CD4-positive, alpha-beta T cell (primary cell): ENCODE measurements at places on chromosomes 7 and 10.
A peak's percentile ranks its signal among the peaks of the same experiment; 100 is the strongest.

- H3K4me3 ChIP-seq = no peak overlapping the region
- peaks cover 19% of the 10 kb centered on the region for H3K4me1 ChIP-seq
- peaks cover 61% of the 10 kb centered on the region for H3K27me3 ChIP-seq
- H3K27ac ChIP-seq = no peak overlapping the region
- no peak for DNase-seq
Measured at GRCh38 chr10:28681928-28682750, 4.8 kb downstream of the BAMBI start.

DNA sequence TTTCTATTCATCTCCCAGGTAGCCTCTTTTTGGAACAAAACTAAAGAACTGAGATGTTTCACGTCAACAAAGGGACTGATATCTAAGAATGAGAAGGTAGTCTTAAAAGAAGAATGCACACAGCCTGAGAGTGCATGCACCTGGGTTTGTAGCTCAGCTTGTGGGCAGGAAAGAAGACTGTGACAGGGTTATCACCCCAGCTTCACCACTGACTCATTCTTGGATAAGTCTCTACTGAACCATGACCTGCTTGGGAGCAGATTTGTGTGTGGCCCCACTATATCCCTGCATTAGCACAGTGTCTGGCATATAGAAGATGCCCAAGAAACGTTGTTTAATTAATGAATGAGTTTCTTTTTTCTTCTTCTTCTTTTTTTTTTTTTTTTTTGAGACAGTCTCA, 187.5 kb downstream of the GPAM start:
- H3K4me1 ChIP-seq = no peaks in the 10 kb centered on the region
- no peak overlapping the region for H3K4me3 ChIP-seq
- no peaks in the 10 kb centered on the region for H3K27me3 ChIP-seq
- no peak overlapping the region for H3K27ac ChIP-seq
- no peak for DNase-seq
- H3K36me3 ChIP-seq = no peaks in the 10 kb centered on the region

DNA sequence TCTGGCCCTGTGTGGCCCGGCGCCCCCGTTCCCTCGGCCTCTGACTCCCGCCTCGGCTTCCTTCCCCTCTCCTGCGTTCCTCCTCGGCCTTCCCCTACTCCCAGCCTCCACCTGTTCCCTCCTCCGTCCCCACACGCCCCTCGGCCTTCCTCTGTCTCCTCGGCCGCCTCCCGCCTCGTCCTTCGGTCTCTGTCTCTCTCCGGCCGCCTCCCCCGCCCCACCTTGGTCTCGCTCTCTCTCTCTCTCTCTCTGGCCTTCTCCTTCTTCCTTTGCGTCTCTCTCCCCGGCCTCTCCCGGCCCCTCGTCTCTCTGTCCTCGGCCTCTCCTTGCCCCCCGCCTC, 588 bp downstream of the GET4 start:
- H3K4me3 ChIP-seq = peak overlapping the region; percentile 91
- peak overlapping the region; percentile 67 for H3K27ac ChIP-seq
- no peaks in the 10 kb centered on the region for H3K27me3 ChIP-seq
- H3K4me1 ChIP-seq = peaks cover 54% of the 10 kb centered on the region

DNA sequence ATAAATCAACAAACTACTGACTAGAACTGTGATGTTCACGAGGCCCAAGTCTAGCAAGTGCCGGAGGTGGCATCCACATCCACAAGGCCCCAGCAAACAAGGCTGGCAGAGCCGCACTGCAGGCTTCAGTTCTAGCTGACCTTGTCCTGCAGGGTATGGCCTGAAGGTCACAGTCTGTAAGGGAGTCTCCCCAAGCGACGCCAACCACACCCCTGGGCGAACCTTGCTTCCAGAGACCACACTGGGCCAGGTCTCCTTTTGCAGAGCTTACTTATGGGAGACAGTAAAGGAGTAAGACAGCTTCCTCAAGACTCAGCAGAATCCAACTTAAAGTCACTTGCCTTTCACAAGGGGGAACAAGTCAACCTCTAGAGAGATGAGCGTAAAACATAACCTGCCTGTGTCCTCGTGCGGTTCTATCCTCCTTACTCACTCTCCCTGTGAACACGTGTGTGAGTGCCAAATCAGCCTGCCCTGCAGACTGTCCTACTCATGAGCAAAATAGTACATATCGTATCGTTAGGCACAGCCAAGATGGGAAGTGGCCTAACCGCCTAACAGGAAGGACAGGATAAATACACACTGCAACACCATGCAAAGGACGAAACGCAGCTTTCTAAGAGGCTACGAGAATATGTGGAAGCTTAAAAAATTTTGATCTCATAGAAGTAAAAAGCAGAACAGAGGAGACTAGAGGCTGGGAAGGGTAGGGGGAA, 22.7 kb downstream of the FAM53B start:
- peaks cover 15% of the 10 kb centered on the region for H3K36me3 ChIP-seq
- DNase-seq = no peak
- H3K27me3 ChIP-seq = no peaks in the 10 kb centered on the region
- H3K4me3 ChIP-seq = no peak overlapping the region
- peak overlapping the region; percentile 44 for H3K27ac ChIP-seq

DNA sequence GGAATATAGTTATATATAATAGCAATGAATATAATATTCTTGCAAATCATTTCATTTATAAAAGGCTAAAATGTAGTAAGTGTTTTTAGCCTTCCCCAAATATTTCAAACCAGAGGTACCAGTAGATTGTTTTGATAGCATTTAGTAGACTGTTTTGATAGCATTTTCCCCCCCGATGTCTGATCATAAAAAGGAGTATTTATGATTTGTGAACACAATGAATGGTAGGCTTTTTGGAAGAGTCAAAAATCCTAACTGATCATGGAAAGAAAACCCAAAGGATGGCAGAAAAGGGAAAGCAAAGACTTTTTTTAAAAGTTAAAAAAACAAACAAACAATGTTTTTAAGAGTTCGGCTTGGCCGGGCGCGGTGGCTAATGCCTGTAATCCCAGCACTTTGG, 152.5 kb downstream of the PIP4K2A start:
- peaks cover 71% of the 10 kb centered on the region for H3K36me3 ChIP-seq
- H3K27me3 ChIP-seq = no peaks in the 10 kb centered on the region
- no peak overlapping the region for H3K4me3 ChIP-seq
- DNase-seq = no peak
- H3K27ac ChIP-seq = no peak overlapping the region

GRCh38 chr7:77867537-77867865, 68.9 kb downstream of the PHTF2 start:
- no peak overlapping the region for H3K4me3 ChIP-seq
- no peaks in the 10 kb centered on the region for H3K27me3 ChIP-seq
- peaks cover 3% of the 10 kb centered on the region for H3K36me3 ChIP-seq

- no peak overlapping the region for H3K27ac ChIP-seq
- no peaks in the 10 kb centered on the region for H3K36me3 ChIP-seq
- no peak for DNase-seq
- peak overlapping the region; percentile 41 for H3K4me3 ChIP-seq
Measured at GRCh38 chr10:102240467-102241031, 763 bp downstream of the PITX3 start.

DNA sequence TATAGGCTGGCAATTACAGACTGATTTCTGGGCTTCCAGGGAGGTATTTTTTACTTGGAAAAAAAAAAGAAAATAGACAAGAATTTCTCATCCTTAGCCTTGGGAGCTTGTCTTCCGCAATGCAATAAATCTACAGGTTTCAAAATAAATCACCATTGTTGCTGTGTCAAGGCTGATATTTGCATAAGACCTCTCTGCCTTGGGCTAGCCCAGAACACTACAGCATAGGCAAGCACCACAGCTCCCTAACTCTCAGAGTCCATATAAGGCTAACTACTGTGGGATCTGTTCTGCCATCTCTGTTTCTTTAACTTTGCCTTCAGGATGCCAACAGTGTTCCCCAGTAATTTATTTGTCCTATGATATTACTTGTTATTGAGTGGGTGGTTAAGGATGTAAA, 64.4 kb downstream of the ZWINT start:
- DNase-seq = no peak
- H3K4me3 ChIP-seq = no peak overlapping the region
- H3K4me1 ChIP-seq = no peaks in the 10 kb centered on the region
- no peak overlapping the region for H3K27ac ChIP-seq
- H3K27me3 ChIP-seq = no peaks in the 10 kb centered on the region

- H3K27me3 ChIP-seq = no peaks in the 10 kb centered on the region
- no peak for DNase-seq
- H3K4me1 ChIP-seq = no peaks in the 10 kb centered on the region
- no peaks in the 10 kb centered on the region for H3K36me3 ChIP-seq
- no peak overlapping the region for H3K4me3 ChIP-seq
- H3K27ac ChIP-seq = no peak overlapping the region
Measured at GRCh38 chr10:51986516-51986915, 287.1 kb upstream of the CSTF2T start.

DNA sequence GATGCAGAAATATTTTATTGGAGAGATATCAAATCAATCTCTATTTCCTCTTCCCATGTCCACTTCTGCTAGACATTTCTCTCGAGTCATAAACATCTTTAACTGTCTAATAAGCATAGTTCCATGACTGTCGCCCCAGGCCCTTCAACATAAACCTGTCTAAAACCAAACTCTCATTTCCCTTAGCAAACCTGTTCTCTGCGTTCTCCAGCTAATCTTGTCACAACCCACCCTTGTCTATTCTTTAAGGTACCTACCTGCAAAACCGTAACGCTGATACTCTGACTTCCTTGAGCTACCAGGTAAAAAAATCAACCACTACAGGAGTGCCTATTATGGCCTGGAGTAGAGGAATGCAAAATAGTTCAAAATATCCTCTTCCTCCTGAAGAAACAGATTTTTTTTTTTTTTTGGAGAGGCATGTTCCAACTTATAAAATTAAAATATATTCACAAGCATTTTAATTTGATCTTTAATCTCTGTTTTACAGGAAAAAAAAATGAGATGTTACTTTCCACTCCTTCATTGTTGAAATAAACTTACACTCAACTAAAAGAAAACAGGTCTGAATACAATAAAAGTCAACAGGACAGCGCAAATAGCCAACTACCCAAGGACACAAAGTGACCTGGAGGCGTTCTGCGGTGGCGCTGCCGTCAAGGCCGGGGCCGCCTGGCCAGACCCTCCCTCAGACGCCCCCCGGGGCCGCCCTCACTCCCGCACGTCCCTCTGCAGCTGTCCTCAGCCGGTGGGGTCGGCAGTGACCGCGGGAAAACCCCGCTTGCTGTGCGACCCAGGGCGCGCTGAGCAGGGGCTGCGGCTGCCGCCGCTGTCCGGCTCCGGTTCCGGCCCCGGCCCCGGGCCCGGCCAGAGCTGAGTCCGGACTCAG, 765 bp downstream of the SLC25A40 start:
- H3K4me3 ChIP-seq = peak overlapping the region; percentile 97
- no peaks in the 10 kb centered on the region for H3K27me3 ChIP-seq
- peak overlapping the region; percentile 50 for H3K27ac ChIP-seq
- H3K36me3 ChIP-seq = peaks cover 14% of the 10 kb centered on the region

GRCh38 chr10:119253433-119254174, 46.2 kb downstream of the GRK5 start:
- no peaks in the 10 kb centered on the region for H3K4me1 ChIP-seq
- H3K27me3 ChIP-seq = no peaks in the 10 kb centered on the region
- no peak for DNase-seq
- H3K27ac ChIP-seq = no peak overlapping the region
- H3K36me3 ChIP-seq = no peaks in the 10 kb centered on the region

GRCh38 chr10:13909516-13910258, 322.9 kb downstream of the PRPF18 start:
- no peak overlapping the region for H3K4me3 ChIP-seq
- H3K27ac ChIP-seq = no peak overlapping the region
- no peaks in the 10 kb centered on the region for H3K36me3 ChIP-seq
- no peaks in the 10 kb centered on the region for H3K4me1 ChIP-seq
- no peaks in the 10 kb centered on the region for H3K27me3 ChIP-seq

GRCh38 chr10:31528831-31529230, 209.8 kb downstream of the ZEB1 start:
- peaks cover 30% of the 10 kb centered on the region for H3K36me3 ChIP-seq
- H3K27me3 ChIP-seq = no peaks in the 10 kb centered on the region
- no peaks in the 10 kb centered on the region for H3K4me1 ChIP-seq
- no peak overlapping the region for H3K4me3 ChIP-seq
